ENCODE measurements at places on chromosomes 2 and 18.

DNA sequence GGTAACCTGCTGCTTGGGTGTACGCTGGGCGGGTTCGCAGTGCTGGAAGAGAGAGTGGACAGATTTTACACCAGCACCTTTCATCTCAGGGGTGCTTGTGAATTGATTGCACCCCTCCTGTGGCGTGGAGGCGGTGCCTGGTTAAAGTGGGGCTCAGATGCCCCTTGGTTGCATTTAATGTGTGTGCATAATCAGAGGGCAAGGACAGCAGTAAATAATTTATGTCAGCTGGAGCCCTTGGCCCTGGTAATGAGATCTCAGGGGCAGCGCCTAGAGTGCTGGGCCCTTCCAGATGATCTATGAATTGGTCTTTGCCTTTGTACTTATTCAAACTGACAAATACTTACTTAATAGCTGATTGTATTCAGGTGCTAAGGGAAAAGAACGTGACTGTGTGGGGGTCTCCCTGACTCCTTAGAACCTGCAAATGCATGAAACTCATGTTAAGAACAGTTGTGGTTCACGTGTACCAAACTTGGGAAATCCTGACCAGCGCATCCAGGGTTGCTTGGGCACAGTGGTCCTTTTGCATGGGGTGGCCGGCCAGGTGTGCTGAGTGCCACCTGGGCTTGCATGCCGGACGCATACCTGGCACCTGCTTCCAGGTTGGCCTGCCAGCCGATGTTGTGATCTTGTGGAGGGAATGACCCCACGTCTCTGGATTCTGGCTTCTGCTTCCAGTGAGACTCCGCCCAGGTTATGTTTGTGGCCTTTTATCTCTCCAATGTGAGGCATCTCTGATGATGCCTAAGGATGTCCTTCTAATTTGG, 118.5 kb downstream of the AGAP1 start:
- no peak overlapping the region for H3K27ac ChIP-seq
- no peaks in the 10 kb centered on the region for H3K36me3 ChIP-seq
- DNase-seq: no peak

GRCh38 chr2:147177071-147177857, 667.6 kb upstream of the ACVR2A start:
- H3K27ac ChIP-seq: no peak overlapping the region
- peaks cover 38% of the 10 kb centered on the region for H3K4me1 ChIP-seq
- H3K27me3 ChIP-seq: peaks cover 2% of the 10 kb centered on the region
- H3K4me3 ChIP-seq: no peak overlapping the region

GRCh38 chr18:32383050-32383819, 87.4 kb downstream of the GAREM1 start:
- no peaks in the 10 kb centered on the region for H3K4me1 ChIP-seq
- H3K4me3 ChIP-seq: no peak overlapping the region
- peaks cover 16% of the 10 kb centered on the region for H3K27me3 ChIP-seq
- no peak for DNase-seq

- peak overlapping the region; percentile 41 for H3K4me3 ChIP-seq
- H3K27me3 ChIP-seq: no peaks in the 10 kb centered on the region
- H3K27ac ChIP-seq: peak overlapping the region; percentile 55
- peak; percentile 50 for DNase-seq
These were observed 65.6 kb downstream of the ODC1 start for GRCh38 chr2:10382354-10383061.

- DNase-seq: no peak
- no peak overlapping the region for H3K27ac ChIP-seq
- H3K4me1 ChIP-seq: peaks cover 2% of the 10 kb centered on the region
- H3K36me3 ChIP-seq: no peaks in the 10 kb centered on the region
These were observed 267.2 kb downstream of the HRH4 start for GRCh38 chr18:24727685-24728084.

DNA sequence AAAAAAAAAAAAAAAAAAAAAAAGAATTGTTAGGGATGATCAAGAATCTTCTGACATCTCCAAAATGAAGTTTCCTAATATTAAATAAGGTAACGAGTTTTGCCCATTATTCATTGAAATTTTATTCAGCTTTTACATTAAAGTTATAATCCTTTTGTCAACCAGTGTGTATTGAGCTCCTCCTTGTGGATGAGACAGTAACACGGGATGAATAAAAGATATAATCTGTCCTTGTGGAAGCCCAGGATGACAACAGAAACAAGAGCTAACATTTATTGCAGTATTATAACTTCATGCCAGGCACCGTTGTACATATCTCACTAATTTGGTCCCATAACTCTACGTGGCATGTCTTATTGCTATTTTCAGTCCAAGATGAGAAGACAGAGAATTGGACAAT, 33.4 kb upstream of the SERPINB7 start:
- DNase-seq: no peak
- no peak overlapping the region for H3K4me3 ChIP-seq
- H3K27ac ChIP-seq: no peak overlapping the region
- H3K36me3 ChIP-seq: no peaks in the 10 kb centered on the region
- H3K27me3 ChIP-seq: no peaks in the 10 kb centered on the region
- no peaks in the 10 kb centered on the region for H3K4me1 ChIP-seq

- H3K4me1 ChIP-seq: no peaks in the 10 kb centered on the region
- peaks cover 21% of the 10 kb centered on the region for H3K27me3 ChIP-seq
- no peak for DNase-seq
- no peaks in the 10 kb centered on the region for H3K36me3 ChIP-seq
These were observed 117.8 kb upstream of the TWIST2 start for GRCh38 chr2:238730001-238730669.

DNA sequence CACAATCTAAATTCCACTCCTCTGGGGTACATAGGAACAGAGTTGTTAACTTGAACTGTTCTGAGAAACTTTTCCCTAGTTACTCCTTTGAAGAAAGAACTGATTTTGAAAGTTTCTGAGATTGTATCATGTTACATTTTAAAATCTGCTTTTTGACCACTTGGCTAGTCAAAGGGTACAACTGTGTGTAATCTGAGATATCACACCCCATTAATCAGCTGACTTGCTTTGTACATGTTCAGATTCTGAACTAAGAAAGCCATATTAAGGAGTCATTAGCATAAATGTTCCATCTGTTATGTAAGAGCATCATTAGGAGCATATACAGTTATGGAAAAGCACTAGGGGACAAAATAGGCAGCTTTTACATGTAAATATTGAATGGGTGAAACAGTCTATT, 3.8 kb upstream of the WDR35 start:
- no peak overlapping the region for H3K27ac ChIP-seq
- H3K4me3 ChIP-seq: no peak overlapping the region
- peaks cover 9% of the 10 kb centered on the region for H3K36me3 ChIP-seq
- peaks cover 35% of the 10 kb centered on the region for H3K27me3 ChIP-seq

- H3K27me3 ChIP-seq: no peaks in the 10 kb centered on the region
- no peak overlapping the region for H3K27ac ChIP-seq
- H3K4me3 ChIP-seq: no peak overlapping the region
- peaks cover 23% of the 10 kb centered on the region for H3K4me1 ChIP-seq
- no peak for DNase-seq
These were observed 14.8 kb downstream of the SLC16A14 start for GRCh38 chr2:230053753-230054478.

DNA sequence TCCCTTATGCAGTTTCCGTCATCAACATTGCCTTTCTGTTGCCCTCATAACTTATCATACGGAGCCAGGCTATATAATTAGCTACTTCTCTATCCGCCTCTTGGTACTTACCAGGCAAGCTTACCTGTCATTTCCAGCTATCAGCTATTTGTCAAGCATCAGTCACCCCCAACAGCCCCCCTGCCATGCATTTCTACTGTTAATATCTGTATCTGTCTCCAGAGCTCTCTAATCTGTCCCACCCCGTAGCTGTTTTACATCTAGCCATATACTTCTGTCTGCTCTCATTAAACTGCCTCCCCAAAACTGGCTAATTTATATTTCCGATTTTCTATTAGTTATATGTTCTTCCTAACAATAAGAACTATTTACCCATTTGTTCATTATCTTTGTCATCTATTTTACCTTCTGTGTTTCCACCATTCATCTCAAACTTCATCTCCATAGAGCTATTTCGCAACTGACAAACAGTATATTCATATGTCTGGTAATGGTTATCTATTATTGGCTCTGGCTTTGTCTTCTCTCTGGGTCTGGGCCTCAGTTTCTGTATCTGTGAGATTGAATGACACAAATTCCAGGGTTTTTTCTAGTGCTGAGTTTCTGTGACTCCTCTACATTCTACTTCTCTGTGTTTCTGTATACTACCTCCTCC, 9.6 kb downstream of the EMX1 start:
- DNase-seq: no peak
- H3K27ac ChIP-seq: no peak overlapping the region

- H3K36me3 ChIP-seq: no peaks in the 10 kb centered on the region
- no peak for DNase-seq
- H3K4me3 ChIP-seq: no peak overlapping the region
- H3K27ac ChIP-seq: no peak overlapping the region
These were observed 1.7 kb upstream of the SERPINB7 start for GRCh38 chr18:63773551-63773950.

GRCh38 chr2:38279201-38279600, 97.9 kb downstream of the ATL2 start:
- H3K36me3 ChIP-seq: no peaks in the 10 kb centered on the region
- no peak overlapping the region for H3K27ac ChIP-seq
- H3K4me1 ChIP-seq: peaks cover 8% of the 10 kb centered on the region
- no peak for DNase-seq
- H3K27me3 ChIP-seq: no peaks in the 10 kb centered on the region

DNA sequence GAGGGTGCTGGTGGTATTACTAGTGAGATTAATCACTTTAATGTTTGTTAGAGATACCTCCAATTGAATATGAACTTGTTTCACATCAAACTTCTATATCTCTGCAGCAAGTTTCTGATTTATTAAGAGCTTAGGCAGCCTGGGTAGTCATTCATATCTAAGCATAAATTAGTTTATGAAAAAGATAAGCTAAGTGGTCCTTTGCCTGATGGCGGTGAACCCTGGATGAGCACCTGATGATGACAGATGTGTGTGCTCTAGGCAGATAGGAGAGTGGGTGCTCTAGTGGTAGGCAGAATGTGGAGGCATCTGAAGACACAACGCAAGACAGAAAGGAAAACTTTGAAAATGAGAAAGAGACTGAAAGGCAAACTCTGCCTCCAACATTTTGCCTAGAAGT, 5.0 kb downstream of the FKBP7 start:
- peaks cover 14% of the 10 kb centered on the region for H3K4me1 ChIP-seq
- H3K27me3 ChIP-seq: no peaks in the 10 kb centered on the region
- H3K27ac ChIP-seq: no peak overlapping the region
- peaks cover 7% of the 10 kb centered on the region for H3K36me3 ChIP-seq

DNA sequence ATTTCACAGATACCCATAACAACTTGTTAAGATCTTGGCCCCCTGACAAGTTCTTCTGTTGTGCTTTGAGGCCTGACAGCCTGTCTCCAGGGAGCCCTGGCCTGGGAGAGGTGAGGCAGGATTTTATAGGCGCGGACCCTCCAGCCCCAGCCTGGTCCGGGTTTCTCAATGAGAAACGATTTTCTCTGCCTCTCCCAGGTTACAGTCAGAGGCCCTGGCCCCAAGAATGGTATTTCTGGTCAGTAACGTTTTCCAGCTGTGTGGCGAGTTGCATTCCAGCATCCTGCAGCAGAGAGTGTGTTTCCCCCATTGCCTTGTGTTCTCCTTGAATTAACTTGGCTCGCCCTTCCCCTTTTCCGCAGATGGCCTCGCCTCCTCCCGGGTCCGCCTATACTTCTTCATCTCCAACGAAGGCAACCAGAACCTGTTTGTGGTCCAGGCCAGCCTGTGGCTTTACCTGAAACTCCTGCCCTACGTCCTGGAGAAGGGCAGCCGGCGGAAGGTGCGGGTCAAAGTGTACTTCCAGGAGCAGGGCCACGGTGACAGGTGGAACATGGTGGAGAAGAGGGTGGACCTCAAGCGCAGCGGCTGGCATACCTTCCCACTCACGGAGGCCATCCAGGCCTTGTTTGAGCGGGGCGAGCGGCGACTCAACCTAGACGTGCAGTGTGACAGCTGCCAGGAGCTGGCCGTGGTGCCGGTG, 3.0 kb downstream of the INHBB start:
- peaks cover 42% of the 10 kb centered on the region for H3K27me3 ChIP-seq
- no peak overlapping the region for H3K27ac ChIP-seq
- DNase-seq: no peak
- H3K4me3 ChIP-seq: no peak overlapping the region
- H3K4me1 ChIP-seq: peaks cover 11% of the 10 kb centered on the region

- no peak overlapping the region for H3K27ac ChIP-seq
- peaks cover 14% of the 10 kb centered on the region for H3K4me1 ChIP-seq
- no peaks in the 10 kb centered on the region for H3K36me3 ChIP-seq
- H3K27me3 ChIP-seq: no peaks in the 10 kb centered on the region
- H3K4me3 ChIP-seq: no peak overlapping the region
These were observed 147.1 kb upstream of the FHL2 start for GRCh38 chr2:105545730-105546627.

- peak overlapping the region; percentile 96 for H3K4me3 ChIP-seq
- peaks cover 67% of the 10 kb centered on the region for H3K36me3 ChIP-seq
- no peaks in the 10 kb centered on the region for H3K27me3 ChIP-seq
- H3K27ac ChIP-seq: peak overlapping the region; percentile 35
- DNase-seq: no peak
These were observed 2.2 kb downstream of the SMAD4 start for GRCh38 chr18:51032193-51032592.

DNA sequence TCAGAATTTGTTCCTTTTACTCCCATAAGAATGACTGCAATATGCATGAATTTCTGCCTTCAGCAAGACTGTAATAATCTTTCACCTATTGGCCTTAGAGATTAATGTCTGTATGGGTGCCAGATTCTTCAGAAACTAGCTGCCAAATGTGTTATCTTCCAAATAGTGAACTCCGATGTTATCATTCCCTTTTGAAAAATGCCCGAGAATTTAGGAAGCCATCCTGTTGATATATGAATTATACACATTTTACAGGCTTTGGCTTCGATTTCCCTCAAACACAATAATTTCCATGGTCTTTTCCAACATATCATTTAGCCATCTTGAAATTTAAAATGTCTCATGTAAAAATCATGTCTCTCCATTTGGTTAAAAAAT, 101.5 kb downstream of the ZNF521 start:
- DNase-seq: no peak
- H3K4me3 ChIP-seq: no peak overlapping the region
- H3K27ac ChIP-seq: no peak overlapping the region
- no peaks in the 10 kb centered on the region for H3K4me1 ChIP-seq
- no peaks in the 10 kb centered on the region for H3K27me3 ChIP-seq
- no peaks in the 10 kb centered on the region for H3K36me3 ChIP-seq

DNA sequence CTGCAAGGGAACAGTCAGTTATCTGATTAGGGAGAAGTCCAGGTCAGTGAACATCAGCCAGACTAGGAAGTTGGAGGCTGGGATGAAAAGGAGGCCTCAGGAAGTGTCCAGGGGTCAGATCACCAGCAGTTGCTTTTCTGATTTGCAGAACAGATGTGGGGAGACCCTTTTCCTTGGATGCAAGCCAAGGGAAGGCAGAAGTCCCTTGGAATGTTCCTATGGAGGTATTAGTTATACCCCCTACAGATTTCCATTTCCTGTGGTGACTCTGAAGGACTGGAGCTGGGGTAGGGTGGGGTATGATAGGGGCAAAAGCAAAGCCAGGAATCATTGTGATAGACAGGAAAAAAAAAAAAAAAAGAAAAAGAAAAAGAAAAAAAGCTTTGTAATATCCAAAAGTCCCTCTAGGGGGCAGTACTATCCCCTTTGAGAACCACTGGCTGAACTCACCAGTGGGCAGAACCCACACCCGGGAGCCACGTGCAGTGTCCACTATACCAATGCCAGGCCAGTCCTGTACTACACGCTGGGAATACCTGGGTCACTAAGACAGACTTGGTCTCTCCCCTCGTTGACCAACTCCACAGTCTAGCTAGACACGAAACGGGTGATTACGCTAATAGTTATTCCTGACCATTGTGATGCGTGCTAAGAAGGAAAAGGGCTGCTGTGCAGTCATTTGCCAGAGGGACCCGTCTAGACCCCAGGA, 7.4 kb downstream of the DYSF start:
- DNase-seq: no peak
- no peaks in the 10 kb centered on the region for H3K36me3 ChIP-seq
- peaks cover 16% of the 10 kb centered on the region for H3K27me3 ChIP-seq
- H3K4me3 ChIP-seq: no peak overlapping the region
- no peak overlapping the region for H3K27ac ChIP-seq
